ENCODE measurements at places on chromosomes 3 and 15.

GRCh38 chr3:52268036-52268435 is 10.4 kb downstream of the WDR82 start:
- DNase-seq, result peak; percentile 56

GRCh38 chr3:13332740-13333139 is 87.4 kb downstream of the NUP210 start:
- no peak for DNase-seq

GRCh38 chr3:149658744-149659497 is 1.1 kb upstream of the WWTR1 start:
- DNase-seq, result no peak

DNA sequence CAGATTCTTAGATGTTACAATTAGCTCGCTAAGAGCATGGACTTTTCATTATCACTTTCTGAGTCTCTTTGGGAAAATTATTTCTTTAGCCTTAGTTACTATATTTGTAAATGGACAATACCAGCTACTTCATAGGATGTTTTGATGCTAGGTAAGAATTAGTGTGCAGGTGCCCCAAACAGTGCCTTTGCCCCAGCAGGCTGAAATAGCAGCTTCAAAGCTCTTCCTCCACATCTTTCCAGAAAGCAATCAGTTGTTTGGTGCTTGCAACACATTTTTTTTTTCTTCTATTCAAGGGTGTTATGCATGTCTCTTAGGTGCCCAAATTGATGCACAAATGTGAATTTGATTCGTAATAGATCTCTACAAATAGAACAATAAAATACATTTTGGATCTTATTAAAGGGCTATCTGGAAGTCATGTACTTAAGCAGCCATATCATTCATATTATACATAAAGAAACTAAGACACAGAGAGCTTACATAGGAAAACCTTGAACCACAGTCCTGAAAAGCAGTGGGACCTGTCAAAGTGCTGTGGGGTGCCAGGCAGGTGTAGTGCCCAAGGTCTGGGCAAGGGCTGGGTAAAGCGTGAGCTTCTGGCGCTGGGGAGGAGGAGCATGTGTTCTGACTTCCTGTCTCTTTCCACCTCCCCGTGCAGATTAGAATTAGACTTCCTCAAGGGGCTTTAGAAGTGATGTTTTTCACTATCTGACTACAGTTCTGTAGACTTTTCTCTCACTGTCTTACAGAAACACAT is 62.9 kb downstream of the FNDC3B start:
- DNase-seq, result peak; percentile 18

GRCh38 chr15:91871837-91872236 is 18.3 kb downstream of the SLCO3A1 start:
- DNase-seq, result no peak

DNA sequence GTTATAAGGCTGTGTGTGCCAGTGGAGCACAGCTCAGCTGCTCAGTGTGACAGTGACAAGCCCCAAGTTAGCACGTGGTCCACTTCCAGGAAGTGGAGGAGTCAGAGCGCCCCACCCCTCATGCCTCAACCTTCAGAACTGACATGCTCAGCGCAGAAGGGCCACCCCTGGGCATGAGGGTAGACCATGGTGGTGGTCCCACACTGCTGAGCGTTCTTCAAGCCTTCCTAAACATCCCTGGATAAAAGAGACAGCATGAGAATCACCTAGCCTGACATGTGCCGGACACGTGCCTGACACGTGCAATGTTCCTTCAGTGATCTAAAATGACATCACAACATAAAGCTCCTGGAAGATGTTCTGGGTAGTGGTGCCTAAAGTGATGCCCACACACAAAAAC is 16.8 kb downstream of the ATP10A start:
- DNase-seq, result peak; percentile 51

DNA sequence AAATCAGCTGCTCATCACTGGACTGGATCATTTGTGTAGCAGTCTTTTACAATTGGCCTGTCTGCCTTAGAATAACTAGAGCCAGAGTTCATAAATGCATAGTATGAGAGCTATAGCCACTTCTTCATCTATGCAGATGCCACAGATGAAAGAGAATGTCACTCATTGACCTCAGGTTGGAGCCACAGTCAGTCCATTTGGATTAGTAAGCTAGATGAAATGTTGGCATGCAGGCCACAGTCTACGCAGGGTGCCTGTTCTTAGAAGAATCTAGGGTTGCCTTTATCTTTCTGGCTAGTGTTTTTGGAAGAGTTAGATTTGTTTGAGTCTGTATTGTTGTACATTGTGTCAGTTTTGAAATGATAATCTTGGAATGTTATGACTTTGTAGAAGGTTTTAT is 25.4 kb upstream of the EDEM1 start:
- DNase-seq, result no peak

GRCh38 chr3:72082186-72082715 is 297.3 kb upstream of the PROK2 start:
- no peak for DNase-seq

GRCh38 chr3:54014067-54014466 is 108.3 kb upstream of the CACNA2D3 start:
- DNase-seq, result no peak

DNA sequence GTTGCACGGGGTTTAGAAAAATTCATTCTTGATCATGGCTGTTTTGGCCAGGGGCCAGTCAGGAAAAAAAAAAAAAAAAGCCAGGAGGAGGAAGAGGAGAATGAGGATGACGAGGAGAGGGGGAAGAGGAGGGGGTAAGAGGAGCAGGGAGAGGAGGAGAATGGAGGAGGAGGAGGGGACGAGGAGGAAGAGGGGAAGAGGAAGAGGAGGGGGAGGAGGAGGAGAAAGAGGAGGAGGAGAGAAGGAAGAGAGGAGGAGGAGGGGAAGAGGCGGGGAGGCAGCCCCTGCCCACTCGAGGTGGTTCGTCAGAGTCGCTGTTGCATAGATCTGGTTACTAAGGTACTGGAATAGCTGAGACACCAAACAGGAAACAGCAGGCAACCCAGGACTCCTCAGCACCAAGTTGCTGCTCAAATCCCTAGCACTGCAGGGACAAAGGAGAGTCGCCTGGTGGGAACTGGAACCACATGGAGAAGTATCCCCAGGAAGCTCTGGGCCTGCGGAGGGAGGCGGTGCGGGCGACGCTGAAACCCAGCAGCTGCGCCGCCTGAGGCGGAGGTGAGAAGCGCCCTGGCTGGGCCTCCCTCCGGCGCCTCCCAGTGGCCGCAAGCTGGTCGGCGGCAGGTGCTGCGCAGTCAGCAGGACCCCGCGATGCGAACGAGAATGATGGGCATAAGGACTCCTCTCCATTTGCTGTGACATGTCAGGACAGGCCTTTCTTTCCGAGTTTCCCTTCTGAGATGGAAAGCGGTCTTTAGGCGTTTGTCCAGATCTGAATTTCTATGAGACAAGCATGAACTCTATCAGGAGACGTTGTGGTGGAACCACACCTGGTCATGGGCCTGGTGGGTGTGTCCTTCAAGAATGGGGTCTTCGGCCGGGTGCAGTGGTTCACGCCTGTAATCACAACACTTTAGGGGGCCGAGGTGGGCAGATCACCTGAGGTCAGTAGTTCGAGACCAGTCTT is 17.5 kb downstream of the FAM240A start:
- peak; percentile 80 for DNase-seq

GRCh38 chr3:134373271-134374104 is 759 bp downstream of the AMOTL2 start:
- DNase-seq, result no peak

DNA sequence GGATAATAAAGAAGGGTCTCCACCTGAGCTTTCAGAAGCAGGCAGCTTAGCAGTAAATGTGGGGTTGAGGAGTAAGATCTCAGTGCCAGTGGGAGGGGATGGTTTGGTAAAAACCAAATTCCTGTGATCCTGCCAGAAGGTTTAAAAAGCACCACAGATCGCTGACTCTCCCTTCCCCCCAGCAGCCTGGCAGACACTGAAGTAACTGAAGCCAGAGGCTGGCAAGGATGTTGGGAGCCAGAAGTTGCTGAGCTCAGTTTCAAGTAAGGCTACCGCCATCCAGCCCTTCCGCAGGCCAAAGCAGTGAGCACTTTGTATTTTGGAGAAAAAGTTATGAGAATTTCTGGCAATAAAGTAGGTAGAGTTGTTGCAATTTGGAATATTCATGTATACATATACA is 246.4 kb downstream of the ZNF621 start:
- no peak for DNase-seq

- no peak for DNase-seq
Measured at GRCh38 chr15:50064673-50065072, 54.4 kb downstream of the ATP8B4 start.

- no peak for DNase-seq
Measured at GRCh38 chr15:70023769-70024491, 73.8 kb downstream of the TLE3 start.

- no peak for DNase-seq
Measured at GRCh38 chr3:182323898-182324297, 469.4 kb upstream of the ATP11B start.

DNA sequence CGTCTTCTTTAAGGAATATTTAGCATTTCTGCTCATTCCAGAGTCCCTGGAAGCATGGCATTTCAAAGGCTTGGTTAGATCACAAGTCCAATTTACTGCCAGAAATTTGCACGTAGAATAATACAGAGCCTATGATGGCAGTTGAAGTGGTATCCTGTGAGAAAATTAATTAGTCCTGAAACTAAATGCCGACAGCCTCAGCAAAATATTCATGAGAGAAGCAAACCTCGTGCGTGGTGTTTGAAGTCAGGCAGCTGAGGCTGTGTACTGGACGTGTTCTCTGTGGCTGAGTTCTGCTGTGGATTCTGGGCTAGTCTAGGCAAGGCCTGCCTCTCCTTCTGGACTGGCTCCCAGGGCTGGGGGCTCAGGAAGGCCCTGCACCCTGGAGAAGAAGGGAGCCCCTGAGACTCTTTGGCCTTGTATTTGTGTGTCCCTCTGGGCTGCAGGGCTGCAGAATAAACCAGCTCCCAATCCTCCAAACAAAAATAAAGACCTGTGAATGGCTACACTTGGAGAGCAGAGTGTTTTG is 106.6 kb downstream of the APBA2 start:
- DNase-seq, result no peak

DNA sequence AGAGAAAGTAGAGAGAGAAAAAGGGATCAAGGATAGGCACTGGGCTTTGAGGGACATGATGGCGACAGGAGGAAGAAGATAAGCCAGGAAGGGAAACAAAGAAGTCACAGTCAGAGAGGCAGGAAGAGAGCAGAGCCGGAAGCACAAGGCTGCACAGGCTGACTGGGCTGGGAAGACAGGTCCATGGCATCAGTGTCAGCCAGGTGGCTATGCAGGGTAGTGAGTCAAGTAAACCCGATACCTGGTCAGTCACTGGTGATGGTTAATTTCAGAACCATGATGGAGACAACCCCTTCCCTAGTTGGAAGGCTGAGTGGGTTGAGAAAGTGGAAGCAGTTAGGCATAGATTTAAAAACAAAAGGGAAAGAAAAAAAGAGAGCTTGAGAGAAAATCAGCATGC is 203.8 kb downstream of the EPHB1 start:
- no peak for DNase-seq

DNA sequence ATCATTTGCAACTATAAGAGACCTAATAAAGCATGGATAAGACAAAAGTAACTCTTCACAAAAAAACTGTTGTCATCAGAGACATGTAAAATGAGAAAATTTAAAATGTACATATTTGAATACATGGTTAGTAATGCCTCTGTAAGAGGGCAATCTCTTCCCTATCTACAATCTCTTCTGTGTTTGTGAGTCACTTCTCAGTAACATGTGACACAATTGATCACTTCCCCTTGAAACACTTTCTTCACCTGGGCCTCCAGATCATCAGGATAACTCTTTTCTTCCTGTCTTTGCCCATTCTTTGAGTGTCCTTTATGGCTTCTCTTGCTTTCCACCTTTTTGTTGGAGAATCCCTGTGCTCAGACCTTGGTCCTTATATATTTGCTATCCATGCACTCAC is 50.4 kb downstream of the TFDP2 start:
- DNase-seq, result no peak

DNA sequence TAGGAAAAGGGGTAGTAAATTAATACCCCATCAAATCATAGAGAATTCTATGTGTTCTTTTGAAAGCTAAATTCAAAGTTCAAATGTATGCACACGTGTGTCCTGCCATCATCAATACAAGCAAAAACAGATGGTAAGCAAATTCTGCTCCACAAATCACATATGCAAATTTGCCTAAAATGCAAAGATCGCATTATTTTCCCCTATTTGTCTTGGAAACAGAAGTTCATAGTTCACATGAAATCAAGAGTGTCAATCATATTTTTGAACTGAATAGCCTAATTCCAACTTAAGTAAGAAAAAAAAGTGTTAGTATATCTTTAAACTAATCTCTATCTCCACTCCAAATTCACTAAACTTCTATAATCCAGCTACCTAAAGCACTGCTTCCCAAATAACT is 8.5 kb downstream of the ADAM10 start:
- DNase-seq, result no peak

- DNase-seq, result peak; percentile 62
Measured at GRCh38 chr15:69719527-69720240, 267.1 kb downstream of the RPLP1 start.

GRCh38 chr3:138124188-138124587 is 8.0 kb downstream of the A4GNT start:
- no peak for DNase-seq

- no peak for DNase-seq
Measured at GRCh38 chr3:89966877-89967665, 859.6 kb downstream of the EPHA3 start.

DNA sequence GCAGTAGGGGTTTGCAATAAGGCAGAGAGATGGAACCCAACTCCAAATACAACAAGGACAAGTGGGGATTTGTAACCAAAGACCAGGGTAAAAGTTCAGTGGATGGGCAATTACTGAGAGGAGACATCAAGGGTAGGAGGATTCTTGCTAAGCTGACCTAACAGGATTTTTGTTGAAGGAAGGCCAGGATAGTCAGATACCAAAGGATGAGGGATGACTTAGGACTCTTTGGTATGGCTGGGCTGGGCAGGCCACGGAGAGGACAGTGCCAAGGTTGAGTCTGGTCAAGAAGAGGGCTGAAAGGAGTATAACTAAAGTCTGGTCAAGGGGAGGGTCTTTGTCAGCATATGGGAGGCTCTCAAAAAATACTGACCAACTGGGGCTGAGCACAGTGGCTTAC is 85.3 kb upstream of the UBE2E2 start:
- no peak for DNase-seq
